H4 (cell line): ENCODE measurements at places on chromosomes 2 and 18.

- DNase-seq, result no peak
Measured at GRCh38 chr2:39623917-39624316, 41.8 kb upstream of the TMEM178A start.

DNA sequence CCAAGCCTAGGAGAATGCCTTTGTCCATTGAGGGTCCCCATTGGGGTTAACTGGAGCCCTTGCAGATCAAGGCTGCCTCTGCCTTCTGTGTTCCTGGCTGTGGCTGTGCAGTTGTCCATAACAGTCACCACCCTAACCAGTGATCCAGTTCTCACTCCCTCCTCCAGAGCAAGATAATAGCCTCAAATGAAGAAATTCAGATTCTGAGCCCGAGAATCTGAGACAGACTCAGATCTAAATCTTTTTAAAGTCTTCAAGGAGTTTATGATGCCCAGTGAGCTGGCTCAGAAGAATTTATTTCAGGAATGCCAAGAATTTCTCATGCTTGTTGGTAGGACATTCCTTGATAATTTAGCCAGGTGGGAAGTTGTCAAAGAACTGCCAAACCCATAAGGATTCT lies 44.3 kb upstream of the RAB6C start:
- no peak for DNase-seq

DNA sequence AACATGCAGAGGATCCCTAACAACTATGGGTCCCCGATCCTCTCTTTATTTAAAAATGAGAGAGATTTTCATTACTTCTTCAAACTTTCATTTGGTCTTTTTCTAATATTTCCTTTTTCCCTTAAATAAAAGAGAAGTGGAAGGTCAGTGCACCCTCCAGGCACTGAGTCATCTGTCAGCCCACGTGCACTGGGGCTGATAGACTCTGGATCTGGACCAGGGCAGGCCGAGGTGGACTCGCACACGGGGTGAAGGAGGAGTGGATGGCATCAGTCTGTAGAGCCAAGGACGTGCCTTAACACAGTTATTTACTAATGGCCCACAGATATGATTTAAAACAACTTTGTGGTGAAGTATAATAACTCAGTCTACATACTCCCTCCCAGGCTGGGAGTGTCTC lies 214.4 kb upstream of the TMEM200C start:
- DNase-seq, result no peak

DNA sequence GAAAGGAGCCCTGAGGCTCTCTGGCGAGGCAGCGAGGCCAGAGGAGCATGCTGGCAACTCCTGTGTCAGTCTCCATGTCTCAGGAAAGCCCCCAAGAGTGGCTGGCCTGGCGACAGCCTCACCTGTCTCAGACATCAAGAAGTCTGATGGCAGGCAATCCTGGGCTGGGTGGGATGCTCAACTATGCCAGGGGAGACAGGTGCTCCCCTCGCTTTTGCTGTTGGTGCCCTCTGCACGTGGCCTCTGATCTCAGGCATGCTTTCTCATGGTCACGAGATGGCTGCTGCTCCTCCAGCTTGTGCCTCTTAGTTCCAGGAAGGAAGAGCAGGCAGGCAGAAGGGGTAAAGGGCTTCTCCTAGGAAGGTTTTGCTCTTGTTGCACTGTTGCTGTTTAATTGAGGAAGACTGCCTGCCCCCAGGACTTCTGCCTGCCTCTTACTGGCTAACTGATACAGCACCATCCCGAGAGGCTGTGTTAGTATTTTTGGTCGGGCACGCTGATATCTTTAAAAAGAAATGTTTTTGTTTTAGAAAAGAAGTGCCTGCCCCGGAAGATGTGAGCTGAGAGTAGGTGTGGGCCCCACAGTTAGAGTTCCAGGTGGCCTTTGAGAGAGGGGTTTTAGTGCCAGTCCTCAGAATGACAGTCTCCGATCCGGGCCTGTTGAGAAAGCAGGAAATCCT lies 344.8 kb upstream of the HS6ST1 start:
- DNase-seq, result no peak

- no peak for DNase-seq
Measured at GRCh38 chr2:127219171-127220070, 678 bp downstream of the CYP27C1 start.
